ENCODE measurements at places on chromosomes 5 and 9.

DNA sequence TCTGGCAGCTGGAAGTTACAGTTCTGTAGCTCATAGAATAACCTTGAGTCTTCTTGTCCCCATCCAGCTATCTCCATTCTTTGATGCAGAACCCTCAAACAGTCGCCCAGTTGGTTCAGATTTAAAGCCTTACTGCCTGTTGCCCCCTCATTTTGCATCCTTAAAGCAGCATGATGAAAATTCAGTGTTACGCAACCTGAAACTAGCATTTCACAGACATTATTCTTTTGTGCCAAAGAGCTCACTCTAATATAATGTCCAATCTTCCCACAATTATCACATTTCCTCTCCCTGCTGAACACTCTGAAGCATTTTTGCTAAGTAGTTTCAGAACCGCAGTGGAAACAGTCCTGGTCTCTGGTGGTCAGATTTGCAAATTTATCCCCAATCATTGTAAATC lies 318.0 kb downstream of the PSAT1 start:
- DNase-seq, result no peak

DNA sequence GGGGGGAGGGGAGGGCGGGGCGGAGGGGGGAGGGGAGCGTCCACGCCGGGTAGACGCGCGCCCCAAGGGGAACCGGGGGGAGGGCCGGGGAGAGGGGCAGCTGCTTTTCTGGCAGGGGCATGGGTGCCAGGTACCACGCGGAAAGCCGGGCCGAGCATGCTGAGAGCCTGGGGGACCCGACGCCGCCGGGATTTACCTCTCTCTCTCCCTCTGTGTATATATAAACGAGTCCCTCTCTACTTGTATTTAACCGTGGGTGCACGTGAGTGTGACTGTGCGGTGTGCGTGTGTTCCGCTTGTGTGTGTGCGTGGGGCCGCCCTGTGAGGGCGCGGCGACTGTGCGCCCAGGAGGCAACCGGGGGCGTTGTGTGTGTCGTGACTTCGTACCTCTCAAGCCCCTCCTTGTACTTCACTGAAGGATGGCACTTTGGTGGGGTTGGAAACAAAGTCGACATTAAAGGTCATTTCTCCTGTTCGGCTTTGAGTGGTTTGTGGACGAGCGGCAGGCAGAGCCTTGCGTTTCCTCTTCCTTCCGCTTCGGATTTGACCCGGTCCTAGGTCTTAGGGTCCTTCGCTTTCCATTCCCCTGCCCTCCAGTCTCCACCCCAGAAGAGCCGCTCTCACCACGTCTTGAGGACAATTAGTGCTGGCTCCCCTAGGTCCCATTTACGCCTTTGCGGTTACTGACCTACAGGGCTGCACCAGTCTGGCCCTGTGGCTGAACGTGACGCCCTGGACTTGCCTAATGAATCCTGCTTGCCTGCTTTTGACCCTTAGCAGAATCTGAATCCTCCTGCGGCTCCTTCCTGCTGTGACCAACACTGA lies 36.2 kb upstream of the TTC1 start:
- no peak for DNase-seq

DNA sequence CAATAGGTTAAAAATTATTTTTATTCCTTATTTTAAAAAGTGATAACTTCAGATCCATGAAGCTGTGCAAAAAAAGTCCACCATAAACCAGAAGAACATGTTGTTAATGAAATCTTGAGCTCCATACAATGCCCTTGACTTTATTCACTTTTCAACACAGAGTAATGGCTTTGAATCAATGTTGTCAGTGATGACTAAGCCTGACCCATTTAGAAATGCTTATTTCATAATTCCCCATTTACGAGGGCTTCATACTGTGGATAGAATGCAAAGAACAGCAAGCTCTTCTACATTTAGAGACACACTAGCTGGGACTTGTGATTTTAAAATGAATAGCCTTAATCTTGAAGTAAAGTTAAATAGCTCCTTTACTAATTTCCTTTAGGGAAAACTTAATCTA lies 25.7 kb upstream of the IL9 start:
- no peak for DNase-seq

DNA sequence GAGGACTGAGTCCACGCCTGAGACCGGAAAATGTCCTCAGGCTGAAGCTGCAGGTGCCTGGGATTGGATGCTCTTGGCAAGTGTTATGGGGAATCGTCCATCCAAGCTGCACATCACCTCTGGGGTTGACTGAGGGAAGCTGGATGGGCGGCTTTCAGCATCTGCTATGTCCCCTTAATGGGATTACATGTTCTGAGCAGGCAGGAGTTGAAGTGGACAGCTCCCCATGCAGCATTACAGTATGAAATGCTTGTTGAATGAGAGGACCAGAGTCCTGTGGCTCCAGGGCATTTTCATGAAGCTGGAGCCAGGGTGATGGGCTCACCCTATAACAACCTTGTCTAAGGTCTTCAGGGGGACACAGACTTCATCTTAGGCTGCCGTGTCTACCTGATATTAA lies 270.9 kb downstream of the HSPA4 start:
- no peak for DNase-seq

- no peak for DNase-seq
Observed at GRCh38 chr5:171392585-171393159, 5.0 kb downstream of the NPM1 start.

GRCh38 chr5:83517072-83517687 lies 45.6 kb downstream of the VCAN start:
- no peak for DNase-seq

- no peak for DNase-seq
Observed at GRCh38 chr9:74556685-74557084, 59.5 kb downstream of the RORB start.

DNA sequence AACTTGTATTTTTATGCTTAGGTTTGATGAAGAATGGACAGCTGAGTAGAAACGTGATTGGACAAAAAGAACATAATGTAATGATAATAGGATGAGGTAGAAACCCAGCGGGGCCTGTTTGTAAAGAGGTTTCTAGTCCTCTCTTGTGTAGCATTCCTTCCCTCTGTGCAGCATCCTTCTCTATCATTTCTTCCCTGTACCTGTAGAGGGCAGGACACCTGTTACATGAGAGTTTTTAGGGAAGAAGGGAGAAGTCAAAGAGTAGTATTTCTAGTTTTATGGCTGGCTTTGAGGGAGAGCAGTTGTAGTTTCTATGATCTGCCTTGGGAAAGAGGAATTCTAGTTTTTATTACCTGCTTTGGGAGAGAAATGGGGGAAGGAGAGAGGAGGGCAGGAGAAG lies 162.1 kb upstream of the FST start:
- no peak for DNase-seq

DNA sequence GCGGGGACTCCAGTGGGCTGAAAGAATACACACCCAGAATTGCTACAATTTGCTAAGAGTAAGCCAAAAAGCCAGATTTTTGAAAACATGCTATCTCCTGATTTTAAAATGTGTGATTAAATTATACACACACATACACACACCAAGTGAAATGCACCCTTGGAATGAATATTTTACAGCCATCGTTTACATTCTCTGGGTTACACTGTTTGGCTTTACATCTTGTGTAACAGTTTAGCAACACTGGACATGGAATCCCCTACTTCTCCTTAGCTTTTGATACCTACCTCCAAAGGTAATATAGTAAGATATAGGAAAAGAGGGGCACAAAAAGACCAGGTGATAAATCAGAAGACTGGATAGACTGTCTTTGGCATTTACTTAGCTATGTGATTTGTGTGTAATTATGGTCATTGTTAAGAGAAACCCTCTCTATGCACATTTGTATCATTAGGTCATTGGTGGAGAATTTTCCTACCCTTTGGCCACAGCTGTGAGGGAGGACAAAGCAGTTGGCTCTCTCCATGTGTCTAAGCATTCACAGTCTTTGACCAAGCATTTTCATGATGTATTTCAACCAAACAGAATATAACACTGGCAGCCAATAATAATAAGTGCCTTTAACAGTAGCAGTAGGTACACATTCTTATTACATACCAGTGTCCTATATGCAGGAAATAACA lies 7.6 kb downstream of the SVEP1 start:
- DNase-seq, result no peak

DNA sequence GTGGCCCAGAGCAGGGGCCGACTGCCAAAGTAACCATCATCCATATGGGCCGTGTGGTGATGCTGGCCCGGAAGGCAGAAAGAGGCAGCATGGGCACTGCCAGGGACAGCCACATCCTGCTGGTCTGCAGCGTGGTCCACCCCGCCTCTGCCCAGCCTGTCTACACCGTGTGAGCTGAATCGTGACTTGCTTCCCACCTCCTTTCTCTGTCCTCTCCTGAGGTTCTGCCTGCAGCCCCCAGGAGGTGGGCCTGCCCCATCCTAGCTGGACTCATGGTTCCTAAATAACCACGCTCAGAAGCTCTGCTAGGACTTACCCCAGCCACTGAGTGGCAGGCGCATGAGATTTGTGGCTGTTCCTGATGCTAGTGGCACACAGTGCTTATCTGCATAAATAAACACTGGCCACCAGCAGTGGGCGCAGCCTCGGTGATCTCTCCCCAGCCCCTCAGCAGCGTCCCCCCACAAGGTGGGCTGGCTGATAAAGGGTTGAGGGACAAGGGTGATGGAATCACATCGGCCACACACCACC lies 22.6 kb upstream of the SUSD3 start:
- no peak for DNase-seq

DNA sequence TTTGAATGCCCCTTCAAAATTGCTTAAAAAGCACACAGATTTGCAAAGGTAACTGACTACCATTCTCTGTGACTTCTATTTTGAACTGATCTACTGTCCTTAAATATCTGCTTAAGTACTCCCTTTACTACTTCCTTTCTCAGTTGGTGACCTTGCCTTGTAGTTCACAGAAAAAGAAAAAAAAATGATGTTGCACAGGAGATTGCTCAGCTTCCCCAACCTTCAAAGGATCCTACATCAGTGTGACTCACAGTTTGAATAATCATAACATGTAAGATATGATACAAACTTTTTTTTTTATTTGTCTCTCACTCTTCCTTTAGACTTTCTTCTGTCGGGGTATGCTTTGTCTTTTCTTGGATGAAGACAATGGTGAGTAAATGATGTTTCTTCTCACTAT lies 1029.6 kb downstream of the CDH12 start:
- no peak for DNase-seq

DNA sequence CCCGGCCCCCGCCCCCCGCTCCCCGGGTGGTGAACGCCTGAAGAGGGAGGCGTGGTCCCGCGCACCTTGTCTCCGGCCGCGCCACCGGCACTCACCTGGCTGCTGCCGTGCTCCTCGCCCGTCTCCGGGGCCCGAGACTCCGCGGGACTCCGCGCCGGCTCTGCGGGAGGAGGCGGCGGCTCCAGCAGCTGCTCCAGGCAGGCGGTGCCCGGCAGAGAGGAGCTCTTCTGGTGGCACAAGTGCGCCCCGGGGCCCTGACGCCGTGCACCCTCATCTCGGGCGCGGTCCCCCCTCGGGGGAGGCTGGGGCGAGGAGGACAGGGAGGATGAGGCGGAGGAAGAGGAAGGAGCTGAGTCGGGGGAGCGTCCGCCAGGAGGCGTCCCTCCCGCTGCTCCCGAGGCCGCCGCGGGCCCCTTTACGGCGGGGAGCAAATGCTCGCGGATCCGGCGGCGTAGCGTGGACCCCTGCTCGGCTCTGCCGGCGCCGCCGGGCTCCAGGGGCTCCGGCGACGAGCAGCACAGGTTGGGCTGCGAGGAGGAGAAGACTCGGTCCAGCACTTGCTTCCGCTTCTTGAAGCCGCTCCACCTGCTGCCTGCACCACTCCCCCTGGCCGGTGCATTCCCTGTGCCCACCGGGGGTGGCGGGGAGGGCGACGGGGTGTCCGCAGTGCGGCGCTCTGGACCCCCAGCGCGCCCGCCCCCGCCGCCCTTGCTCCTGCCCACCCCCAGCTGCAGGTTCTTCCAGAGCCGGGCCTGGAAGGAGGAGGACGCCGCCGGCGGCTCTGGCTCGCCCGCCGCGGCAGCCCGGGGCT lies 928 bp downstream of the MCTP1 start:
- DNase-seq, result peak; percentile 82

DNA sequence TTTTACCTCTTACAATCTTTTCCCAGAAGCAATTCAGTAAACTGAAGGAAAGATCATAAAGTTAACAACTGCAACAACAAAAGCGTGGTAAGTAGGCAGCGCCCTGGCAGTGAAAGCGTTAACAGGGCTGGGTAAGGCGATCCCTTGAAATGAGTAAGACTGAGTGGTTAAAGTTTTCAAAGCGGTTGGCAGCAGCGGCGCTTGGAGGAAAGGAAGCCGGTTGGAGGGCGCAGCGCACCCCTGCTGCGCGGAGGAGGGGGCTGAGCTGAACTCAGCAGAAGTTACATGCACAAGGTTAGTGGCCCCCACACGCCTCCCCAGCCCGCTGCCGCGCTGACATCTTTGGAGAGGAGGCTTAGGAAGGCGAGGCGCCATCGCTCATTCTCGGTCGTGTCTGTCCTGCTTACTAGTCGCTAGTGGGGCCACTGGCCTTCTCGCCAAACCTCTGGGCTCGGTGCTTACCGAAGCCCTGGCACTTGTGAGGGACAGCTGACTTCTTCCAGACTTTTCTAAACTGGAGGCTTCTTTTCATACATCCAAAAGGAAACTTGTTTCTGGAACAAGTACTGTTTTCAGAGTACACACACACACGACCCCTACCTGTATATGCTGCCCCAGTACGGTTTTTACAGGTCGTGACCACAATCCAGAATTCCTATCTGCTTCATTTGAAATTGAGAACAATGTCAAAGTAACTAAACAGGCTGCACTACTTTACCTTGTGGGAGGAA lies at the start of gene SH3RF2:
Gene SH3RF2 (plus strand): TSS at position 178 of the 731 bp plus-strand sequence. CDS start 1,351 bp downstream, outside the sequence.
- no peak for DNase-seq

DNA sequence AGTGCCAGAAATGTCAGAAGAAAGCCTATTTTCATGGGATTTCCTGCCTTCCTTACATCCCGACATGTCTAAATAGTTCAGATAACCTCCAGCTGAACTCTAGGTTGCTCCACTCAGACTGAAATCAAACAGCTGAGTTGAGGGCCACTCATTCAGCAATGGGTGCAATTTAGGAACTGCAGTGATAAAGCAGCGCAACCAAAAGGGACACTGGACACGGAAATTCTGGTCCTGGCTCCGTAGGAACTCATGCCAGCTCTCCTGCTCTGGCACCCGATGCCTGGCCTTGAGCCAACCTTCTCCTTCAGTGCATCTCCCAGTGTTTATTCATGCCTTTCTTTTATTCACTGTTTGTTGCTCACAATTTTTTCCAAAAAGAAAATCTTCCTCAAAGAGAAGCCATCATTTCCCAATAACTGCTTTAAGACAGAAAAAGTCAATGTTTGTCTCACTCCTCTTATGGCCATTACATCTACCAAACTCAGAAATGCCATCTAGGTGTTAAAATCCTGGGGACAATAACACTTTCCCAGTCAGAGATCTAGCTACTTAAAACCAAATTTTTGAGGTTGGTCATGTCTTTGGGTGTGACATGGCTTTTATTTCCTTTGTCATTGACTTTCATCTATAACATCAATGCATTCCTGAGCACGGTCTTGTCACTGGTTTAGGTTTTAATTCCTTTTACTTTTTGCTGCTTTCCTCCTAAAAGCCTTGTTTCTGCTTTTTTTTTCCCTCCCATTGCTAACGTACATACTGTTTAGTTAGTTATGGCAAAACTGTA lies 126.9 kb downstream of the PDE4D start:
- peak; percentile 10 for DNase-seq

- no peak for DNase-seq
Observed at GRCh38 chr9:2615497-2615896, 6.1 kb upstream of the VLDLR start.

GRCh38 chr5:133957080-133957479 lies 11.3 kb downstream of the C5orf15 start:
- DNase-seq, result no peak

GRCh38 chr5:81067406-81067805 lies 107.2 kb downstream of the RASGRF2 start:
- no peak for DNase-seq

GRCh38 chr5:144503123-144503522 lies 332.4 kb downstream of the KCTD16 start:
- DNase-seq, result no peak

Data from NCI-H1417 (cell line).